Renal cortex interstitium (tissue), 15 donors: ENCODE measurements at places on chromosomes 2 and 18. TPM values are rescaled to one million over a fixed set of nuclear protein-coding genes. Genes with fewer than 3 reads are reported as not detected.

The HSPD1 gene
- 602 TPM for polyA plus RNA-seq

The PAX8 gene
- 302 TPM for polyA plus RNA-seq

The TFCP2L1 gene
- 61.0 TPM for polyA plus RNA-seq

The C18orf32 gene
- polyA plus RNA-seq: 28.2 TPM

The RGPD4 gene
- 0.05 TPM for polyA plus RNA-seq

The HRH4 gene
- 0.10 TPM for polyA plus RNA-seq

The FKBP1B gene
- 9.4 TPM for polyA plus RNA-seq

The SPAG16 gene
- 59.5 TPM for polyA plus RNA-seq

The PXDN gene
- polyA plus RNA-seq: 149 TPM

The ST6GAL2 gene
- 18.8 TPM for polyA plus RNA-seq

The IKZF2 gene
- polyA plus RNA-seq: 6.5 TPM

The SYT4 gene
- 0.39 TPM for polyA plus RNA-seq
